ENCODE measurements at places on chromosomes 1 and 21.

GRCh38 chr1:119981986-119982815, 85.9 kb upstream of the ADAM30 start:
- H3K4me3 ChIP-seq, result no peak overlapping the region
- H3K27ac ChIP-seq, result peak overlapping the region; percentile 29
- H3K4me1 ChIP-seq, result peaks cover 55% of the 10 kb centered on the region
- peaks cover 4% of the 10 kb centered on the region for H3K36me3 ChIP-seq
- H3K27me3 ChIP-seq, result no peaks in the 10 kb centered on the region

GRCh38 chr1:67306547-67306946, 1.1 kb upstream of the IL12RB2 start:
- H3K36me3 ChIP-seq, result no peaks in the 10 kb centered on the region
- H3K4me3 ChIP-seq, result no peak overlapping the region
- no peak overlapping the region for H3K27ac ChIP-seq
- H3K4me1 ChIP-seq, result no peaks in the 10 kb centered on the region
- peaks cover 50% of the 10 kb centered on the region for H3K27me3 ChIP-seq

DNA sequence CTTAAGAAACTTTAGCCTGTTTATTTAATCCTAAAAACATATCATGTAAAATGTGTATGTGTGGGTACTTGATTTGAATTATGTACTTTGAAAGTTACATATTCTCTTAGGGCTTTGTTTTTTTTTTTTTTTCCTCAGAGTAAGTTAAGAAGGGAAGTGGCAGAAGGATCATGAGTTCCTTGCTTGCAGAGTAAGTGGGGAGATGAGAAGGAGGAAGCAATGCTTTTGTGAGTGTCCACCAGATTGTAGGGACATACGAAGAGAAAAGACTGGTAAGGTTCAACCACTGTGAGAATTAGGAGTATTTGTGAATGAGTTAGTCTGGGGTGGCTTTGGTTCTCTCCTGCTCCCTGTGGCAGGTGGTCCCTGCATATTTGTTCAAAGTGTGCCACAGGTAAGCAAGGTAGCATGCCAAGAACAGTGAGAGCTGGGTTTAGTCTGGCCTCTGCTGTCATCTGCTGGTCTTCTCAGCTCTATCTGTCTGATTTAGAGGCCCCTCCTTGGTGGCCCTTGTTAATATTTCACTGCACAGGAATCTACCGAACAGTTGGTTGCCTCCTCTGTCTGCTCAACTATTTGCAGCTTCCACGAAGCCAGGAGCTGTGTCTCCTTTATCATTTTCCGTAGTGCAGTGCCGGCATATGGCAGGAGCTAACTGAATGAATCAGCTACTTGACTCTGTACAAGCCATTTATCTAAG, 9.5 kb downstream of the DNM3 start:
- no peak overlapping the region for H3K27ac ChIP-seq
- no peak overlapping the region for H3K4me3 ChIP-seq
- no peak for DNase-seq
- no peaks in the 10 kb centered on the region for H3K36me3 ChIP-seq

GRCh38 chr1:195332102-195332501, 1276.1 kb downstream of the KCNT2 start:
- H3K27ac ChIP-seq, result no peak overlapping the region
- no peak overlapping the region for H3K4me3 ChIP-seq

GRCh38 chr1:207461649-207462048, 7.5 kb downstream of the CR2 start:
- H3K27me3 ChIP-seq, result peaks cover 7% of the 10 kb centered on the region
- no peak overlapping the region for H3K4me3 ChIP-seq
- DNase-seq, result no peak
- H3K27ac ChIP-seq, result no peak overlapping the region

GRCh38 chr1:221076391-221076811, 197.2 kb downstream of the HLX start:
- no peak overlapping the region for H3K4me3 ChIP-seq
- peak; percentile 9 for DNase-seq
- no peak overlapping the region for H3K27ac ChIP-seq
- H3K36me3 ChIP-seq, result no peaks in the 10 kb centered on the region
- no peaks in the 10 kb centered on the region for H3K27me3 ChIP-seq
- H3K4me1 ChIP-seq, result peaks cover 8% of the 10 kb centered on the region

GRCh38 chr1:179824265-179824664, 53.3 kb downstream of the TOR1AIP2 start:
- DNase-seq, result no peak
- H3K36me3 ChIP-seq, result no peaks in the 10 kb centered on the region
- H3K27me3 ChIP-seq, result no peaks in the 10 kb centered on the region

GRCh38 chr1:113871597-113872113, at the start of gene PTPN22:
Gene PTPN22 (minus strand): TSS chr1:113871712.
- peak within 1 kb of the TSS; percentile 47 for H3K4me3 ChIP-seq
- H3K4me1 ChIP-seq, result peaks cover 42% of the 10 kb centered on the region
- peak; percentile 91 for DNase-seq
- H3K36me3 ChIP-seq, result no peaks in the 10 kb centered on the region
- no peaks in the 10 kb centered on the region for H3K27me3 ChIP-seq
- peak within 1 kb of the TSS; percentile 49 for H3K27ac ChIP-seq

GRCh38 chr1:75328691-75329090, 194.5 kb downstream of the LHX8 start:
- no peaks in the 10 kb centered on the region for H3K4me1 ChIP-seq
- no peak overlapping the region for H3K4me3 ChIP-seq

GRCh38 chr1:1429671-1430073, 5.8 kb upstream of the VWA1 start:
- no peaks in the 10 kb centered on the region for H3K27me3 ChIP-seq
- no peak overlapping the region for H3K27ac ChIP-seq
- H3K36me3 ChIP-seq, result no peaks in the 10 kb centered on the region
- H3K4me1 ChIP-seq, result no peaks in the 10 kb centered on the region

GRCh38 chr1:232617237-232617636, 12.7 kb downstream of the SIPA1L2 start:
- no peak overlapping the region for H3K4me3 ChIP-seq
- no peaks in the 10 kb centered on the region for H3K27me3 ChIP-seq
- DNase-seq, result no peak
- H3K36me3 ChIP-seq, result no peaks in the 10 kb centered on the region
- peaks cover 22% of the 10 kb centered on the region for H3K4me1 ChIP-seq

DNA sequence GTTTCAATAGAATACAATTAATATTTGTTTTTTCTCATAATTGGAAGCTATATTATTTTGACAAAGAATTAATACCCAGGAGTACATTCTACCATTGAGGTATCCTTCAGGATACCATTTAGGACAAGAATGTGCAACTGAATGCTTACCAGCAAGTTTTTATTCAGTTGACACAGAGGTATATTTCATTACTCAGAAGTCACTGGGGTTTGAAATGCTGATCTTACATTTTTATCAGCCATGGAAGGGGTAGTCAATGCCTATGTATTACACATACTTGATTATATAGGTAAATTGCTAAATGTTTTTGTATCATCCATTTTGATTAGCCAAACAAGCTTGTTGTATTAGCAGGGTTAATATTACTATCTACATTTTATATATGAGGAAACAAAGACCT, 48.0 kb downstream of the C1orf87 start:
- no peaks in the 10 kb centered on the region for H3K27me3 ChIP-seq
- DNase-seq, result no peak
- no peaks in the 10 kb centered on the region for H3K36me3 ChIP-seq
- H3K4me1 ChIP-seq, result no peaks in the 10 kb centered on the region
- H3K4me3 ChIP-seq, result no peak overlapping the region
